Regular cardiac myocyte (primary cell): ENCODE measurements at places on chromosomes 1 and 21. TPM values are rescaled to one million over a fixed set of nuclear protein-coding genes. Genes with fewer than 3 reads are reported as not detected.

The NFASC gene
- 13.8 and 42.6 TPM in 2 replicates for total RNA-seq

The FCRLB gene
- 3.1 and 3.8 TPM in 2 replicates for total RNA-seq

The MEX3A gene
- total RNA-seq, result 1.1 and 1.2 TPM in 2 replicates

The CAMK1G gene
- total RNA-seq, result 0.77 and 0.85 TPM in 2 replicates

The NES gene
- total RNA-seq, result 49.6 and 145 TPM in 2 replicates

The MAP3K6 gene
- total RNA-seq, result 8.2 and 17.8 TPM in 2 replicates

The MIXL1 gene
- not detected in 2 replicates for total RNA-seq

The TIAM1 gene
- total RNA-seq, result 7.3 and 10.4 TPM in 2 replicates

The SPATA17 gene
- 0.77 and 1.1 TPM in 2 replicates for total RNA-seq

The TINAGL1 gene
- 369 and 742 TPM in 2 replicates for total RNA-seq

The MYBPH gene
- not detected in 2 replicates for total RNA-seq

The SRP9 gene
- total RNA-seq, result 213 and 244 TPM in 2 replicates

The FAM78B gene
- total RNA-seq, result under 0.01 and 0.28 TPM in 2 replicates

The KCNAB2 gene
- 1.9 and 2.0 TPM in 2 replicates for total RNA-seq

The KCND3 gene
- total RNA-seq, result under 0.01 and 0.28 TPM in 2 replicates

The TMEM52 gene
- 0.19 TPM in 1 of 2 replicates, not detected in the other for total RNA-seq

The SLC45A1 gene
- 1.2 and 1.4 TPM in 2 replicates for total RNA-seq
